ENCODE measurements at places on chromosomes 4 and X.
A peak's percentile ranks its signal among the peaks of the same experiment; 100 is the strongest.

DNA sequence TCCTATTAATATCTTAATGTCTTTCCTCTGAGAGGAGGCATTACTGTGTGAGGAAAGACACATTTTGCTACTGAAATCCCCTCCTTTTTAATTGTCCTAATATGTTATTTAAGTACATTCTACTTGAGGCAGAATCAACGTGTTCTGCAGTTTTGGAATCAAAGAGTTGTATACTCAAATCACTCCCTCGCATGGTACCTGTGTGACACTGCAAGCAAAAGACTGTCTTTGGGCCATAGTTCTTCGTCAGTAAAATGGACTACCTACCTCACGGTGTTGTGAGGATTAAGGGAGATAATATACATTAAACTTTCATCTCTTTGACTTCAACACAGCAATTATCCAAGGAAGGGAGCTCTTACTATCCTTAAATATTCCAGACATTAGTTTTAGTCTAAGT is 61.5 kb downstream of the TIGD2 start:
- no peak for DNase-seq

- no peak for DNase-seq
Measured at GRCh38 chr4:180333162-180333561, 1910.0 kb upstream of the TENM3 start.

DNA sequence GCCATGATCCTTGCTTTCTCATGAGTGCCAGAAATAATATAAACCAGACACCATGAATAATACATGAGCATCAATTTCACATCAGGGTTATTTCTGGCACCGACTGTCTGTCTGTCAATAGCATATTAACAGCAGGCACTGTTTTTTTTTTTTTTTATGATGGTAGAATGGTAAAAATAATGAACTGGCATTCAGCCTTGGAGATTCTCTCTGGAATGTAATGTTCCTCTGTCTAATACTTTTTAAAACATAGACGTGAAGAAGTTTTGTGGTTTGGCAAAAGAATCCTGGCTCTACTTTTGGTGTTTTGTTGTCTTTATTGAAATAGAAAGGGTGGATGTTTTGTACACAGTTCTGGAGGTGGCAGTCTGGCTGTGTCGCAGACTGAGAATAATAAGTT is 874.6 kb upstream of the PRKX start:
- DNase-seq: no peak

DNA sequence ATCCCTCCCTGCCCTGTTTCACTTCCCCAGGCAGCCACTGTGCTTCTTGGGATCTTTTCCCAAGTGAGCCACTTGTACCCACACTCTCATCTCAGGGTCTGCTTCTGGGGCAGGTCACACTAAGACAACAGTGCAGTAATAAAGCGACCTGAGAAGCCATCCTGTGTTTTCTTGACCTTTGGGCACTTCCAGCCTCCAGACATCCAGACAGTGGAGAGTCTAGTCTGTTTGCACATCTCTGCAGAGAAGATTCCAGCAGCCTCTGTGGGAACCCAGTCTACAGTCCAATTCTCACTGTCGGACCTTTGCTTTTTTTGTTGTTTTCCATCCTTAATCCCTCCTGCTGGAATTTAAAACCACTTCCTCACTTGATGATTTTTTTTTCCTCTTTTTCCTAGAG is 50.3 kb upstream of the ATP6AP2 start:
- peak; percentile 72 for DNase-seq

- no peak for DNase-seq
Measured at GRCh38 chr4:144489831-144490230, 156.1 kb upstream of the HHIP start.

DNA sequence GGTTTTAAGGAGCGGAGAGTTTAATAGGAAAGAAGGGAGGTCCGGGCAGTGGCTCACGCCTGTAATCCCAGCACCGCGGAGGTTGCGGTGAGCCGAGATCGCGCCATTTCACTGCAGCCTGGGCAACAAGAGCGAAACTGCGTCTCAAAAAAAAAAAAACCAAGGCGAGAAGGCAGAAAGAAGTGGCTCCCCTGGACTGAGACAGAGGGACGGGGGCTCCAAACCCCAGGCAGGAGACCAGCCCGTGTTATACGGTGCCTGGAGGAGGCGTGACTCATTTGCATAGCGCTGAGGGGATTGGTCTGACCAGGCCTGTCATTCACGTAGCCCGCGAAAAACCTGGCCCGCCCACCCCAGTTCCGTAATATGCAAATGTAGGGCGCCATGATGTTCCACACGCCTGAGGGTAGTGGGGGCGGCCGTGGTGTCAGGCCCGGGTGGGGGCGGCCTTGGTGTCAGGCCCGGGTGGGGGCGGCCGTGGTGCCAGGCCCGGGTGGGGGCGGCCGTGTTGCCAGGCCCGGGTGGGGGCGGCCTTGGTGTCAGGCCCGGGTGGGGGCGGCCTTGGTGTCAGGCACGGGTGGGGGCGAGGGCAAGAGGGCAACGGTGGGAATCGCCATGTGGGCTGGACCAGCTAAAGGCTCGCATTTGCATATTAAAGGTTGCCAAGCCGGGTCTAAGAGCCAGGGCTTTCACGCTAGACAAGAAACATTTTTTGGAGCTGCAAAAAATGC is 2.1 kb downstream of the PLCXD1 start:
- peak; percentile 96 for DNase-seq

DNA sequence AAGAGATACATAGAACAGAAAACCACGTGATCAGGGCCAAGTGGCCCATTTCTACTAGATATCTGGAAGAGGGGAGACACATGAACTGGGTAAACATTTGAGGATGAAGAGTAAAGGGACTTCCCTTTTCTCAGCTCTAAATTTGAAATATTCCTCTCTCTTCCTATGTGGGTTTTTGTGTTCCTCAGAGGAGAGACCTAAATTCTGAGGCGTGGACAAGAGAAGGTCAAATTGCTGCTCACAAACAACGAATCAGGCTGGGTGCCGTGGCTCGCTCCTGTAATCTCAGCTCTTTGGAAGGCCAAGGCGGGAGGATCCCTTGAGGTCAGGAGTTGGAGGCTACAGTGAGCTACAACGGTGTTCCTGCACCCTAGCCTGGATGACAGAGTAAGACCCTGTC is 216.0 kb downstream of the PTTG2 start:
- DNase-seq: no peak

DNA sequence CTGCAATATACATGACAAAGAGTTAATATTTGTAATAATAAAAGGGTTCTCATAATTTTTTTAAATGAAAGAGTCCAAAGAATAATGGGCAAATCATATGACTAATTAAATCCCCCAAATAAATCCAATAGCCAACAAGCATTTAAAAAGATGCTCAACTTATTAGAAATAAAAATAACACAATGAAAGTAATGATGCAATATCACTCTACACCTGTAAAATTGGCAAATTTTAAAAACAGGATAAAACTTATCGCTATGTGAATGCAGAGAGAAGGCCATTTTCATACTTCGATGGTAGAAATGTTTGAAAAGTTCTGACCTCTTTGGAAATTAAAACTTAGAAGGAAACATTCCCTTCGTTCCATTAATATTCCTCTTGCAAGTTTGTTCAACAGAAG is 1.9 kb downstream of the F8 start:
- no peak for DNase-seq

DNA sequence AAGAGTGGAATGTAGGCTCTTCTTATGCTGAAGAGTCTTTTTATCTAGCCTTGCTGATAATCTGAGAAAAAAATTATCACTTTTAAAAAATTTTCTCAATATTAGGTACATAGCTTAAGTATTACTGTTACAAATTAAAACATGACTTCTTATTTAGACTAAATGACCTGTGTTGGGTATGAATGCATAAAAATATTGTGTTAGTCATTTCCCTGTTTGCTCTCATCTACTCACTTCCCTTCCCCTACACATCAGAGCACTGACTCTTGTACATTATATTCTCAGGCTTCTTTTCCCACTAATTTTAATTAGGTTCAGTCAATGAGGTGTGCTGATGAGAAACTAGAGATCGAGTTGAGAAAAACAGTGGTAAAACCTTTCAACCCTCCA is 881.0 kb downstream of the PCDH18 start:
- no peak for DNase-seq

GRCh38 chr4:27278615-27279375 is 418.2 kb downstream of the STIM2 start:
- peak; percentile 68 for DNase-seq

- DNase-seq: peak; percentile 38
Measured at GRCh38 chr4:13523591-13524503, 20.5 kb downstream of the NKX3-2 start.

DNA sequence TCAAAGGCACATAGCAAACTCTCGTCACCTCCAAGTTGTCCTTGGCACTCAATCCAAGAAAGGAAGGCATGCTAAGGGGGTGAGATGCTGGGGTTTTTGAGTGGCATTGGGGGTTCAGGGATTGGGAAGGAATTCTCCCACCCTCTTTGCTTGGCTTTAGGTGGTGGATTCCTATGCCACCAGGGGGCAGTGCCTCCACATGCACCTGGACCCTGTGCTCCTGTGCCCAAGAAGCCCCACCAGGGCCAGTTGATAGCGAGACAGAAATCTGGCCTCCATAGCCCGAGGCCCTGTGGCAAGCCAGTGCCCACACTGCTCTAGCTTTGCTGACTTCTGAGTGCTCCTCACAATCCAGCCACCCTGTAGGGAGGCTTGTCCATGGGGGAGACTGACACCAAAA is 2.0 kb upstream of the FATE1 start:
- peak; percentile 67 for DNase-seq

DNA sequence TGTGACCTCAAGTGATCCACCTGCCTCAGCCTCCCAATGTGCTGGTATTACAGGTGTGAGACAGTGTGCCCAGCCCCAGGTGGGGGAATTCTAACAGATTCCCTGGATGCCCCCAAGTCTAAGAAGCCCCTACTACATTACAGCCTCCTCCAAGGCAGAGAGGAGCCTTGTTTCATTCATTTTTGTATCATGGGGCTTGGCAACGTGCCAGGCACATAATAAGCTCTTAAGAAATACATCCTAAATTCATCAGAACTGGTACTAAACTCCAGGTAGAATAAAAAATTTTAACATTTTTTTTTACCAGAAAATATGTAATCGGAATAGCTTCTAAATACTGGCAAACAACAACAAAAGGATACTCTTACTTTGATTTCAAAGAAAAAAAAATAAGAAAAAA is 127.1 kb downstream of the CHIC2 start:
- DNase-seq: no peak

GRCh38 chr4:77449171-77449570 is 156.4 kb upstream of the CXCL13 start:
- DNase-seq: no peak

DNA sequence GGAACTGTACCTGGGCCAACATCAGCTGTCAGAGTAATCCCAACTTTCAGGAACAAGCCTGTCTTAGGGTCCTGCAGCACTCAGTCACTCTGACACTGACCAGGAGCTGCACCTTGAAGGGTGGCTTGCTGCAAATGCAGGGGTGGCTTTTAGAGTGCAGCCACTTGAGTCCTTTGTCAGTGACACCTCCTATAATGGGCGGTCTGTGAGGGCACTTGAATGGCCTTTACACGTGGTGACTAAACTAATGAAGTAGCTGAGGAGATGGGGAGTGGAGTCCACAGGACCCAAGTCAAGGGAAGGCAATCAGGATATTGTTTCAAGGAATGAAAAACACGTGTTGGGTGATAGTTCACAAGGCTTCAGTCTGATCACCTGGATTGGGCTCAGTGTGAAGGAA is 11.1 kb upstream of the LNX1 start:
- DNase-seq: no peak

Data from islet precursor cell (in vitro differentiated cells).